CD8-positive, alpha-beta T cell (primary cell): ENCODE measurements at places on chromosomes 6 and 20.

DNA sequence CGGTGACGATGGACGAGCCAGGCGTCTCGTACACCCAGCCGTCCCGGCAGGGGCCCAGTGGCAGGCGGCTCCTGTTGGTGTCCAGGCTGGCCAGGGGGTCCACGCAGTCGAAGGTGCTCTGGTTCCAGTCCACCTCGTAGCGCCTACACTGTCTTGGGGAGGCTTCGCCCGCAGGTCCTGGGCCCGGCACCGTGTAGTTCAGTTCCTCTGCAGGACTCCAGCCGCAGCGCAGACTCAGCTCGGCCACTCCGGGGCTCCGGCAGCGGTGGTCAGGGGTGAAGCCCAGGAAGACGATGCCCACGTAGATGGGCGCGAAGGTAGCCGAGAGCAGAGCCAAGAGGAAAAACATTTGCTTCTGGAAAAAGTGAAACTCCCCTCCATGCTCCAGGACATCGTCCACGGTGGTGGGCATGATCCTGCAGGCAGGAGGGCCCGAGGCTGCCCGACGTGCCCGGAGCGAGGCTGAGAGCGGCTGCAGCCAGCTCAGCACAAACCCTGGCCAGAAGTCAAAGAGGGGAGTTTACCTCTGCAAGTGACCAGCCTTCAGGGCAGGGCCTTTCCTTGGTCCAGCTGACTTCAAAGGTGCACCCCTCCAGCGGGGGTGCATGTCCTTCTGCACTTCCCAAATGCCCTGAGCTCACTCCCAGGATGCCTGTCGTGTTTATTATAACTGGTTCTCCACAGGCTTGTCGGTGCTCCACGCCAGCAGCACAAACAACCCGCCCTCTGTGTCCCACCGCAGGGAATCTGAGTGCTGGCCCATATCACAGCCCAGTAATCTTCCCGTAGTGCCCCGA, at the start of gene SLC22A2:
TSS of gene SLC22A2 (minus strand) at position 476 of the 797 bp plus-strand sequence. CDS start at position 412, 64 bp downstream.
- no peak for DNase-seq

- no peak for DNase-seq
Observed at GRCh38 chr6:52403627-52404026, 16.5 kb upstream of the EFHC1 start.

GRCh38 chr6:148738946-148739821, 7.6 kb upstream of the UST start:
- DNase-seq = no peak

DNA sequence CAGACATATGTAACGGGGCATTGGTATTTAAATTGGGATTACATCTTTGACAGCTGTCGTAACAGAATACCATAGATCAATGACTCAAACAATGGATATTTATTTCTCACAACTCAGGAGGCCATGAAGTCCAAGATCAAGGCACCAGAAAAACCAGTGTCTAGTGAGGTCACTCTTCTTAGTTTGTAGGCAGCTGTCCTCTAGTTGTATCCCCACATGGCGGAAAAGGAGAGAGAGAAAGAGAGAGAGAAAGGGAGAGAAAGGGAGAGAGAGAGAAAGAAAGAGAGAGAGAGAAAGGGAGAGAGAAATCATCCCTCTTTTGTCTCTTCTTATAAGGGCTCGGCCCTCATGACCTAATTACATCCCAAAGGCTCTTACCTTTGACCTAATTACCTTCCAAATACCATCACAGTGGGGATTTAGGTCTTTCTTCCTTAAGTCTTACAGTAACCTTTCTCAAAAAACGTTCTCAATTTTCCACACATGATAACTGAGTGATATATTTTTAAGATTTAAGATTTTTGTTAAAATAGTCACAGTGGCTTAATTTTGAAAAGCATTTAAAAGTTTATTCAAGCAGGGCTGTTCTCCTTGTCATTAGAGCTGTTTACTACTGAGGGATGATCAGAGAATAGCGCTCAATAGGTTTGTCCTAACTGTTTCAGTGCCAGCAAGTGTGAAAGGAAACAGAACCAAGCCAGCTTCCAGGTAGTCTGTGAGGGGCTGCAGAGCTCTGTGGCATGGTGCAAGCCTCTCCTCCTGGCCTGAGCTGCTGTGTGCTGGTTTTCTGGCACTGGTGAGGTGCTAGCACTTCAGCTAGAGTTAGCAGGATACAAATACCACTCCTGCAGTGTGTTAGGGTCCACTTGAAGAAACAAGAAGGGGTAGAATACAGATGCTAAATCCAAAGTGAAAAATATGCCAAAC, 79.0 kb downstream of the IMPG1 start:
- DNase-seq = no peak
